Breast epithelium (tissue), 4 donors: ENCODE measurements at places on chromosomes 3 and 15. TPM values are rescaled to one million over a fixed set of nuclear protein-coding genes. Genes with fewer than 3 reads are reported as not detected.

- no peak for DNase-seq
Observed at GRCh38 chr3:146184241-146185015, 23.4 kb upstream of the PLOD2 start.

DNA sequence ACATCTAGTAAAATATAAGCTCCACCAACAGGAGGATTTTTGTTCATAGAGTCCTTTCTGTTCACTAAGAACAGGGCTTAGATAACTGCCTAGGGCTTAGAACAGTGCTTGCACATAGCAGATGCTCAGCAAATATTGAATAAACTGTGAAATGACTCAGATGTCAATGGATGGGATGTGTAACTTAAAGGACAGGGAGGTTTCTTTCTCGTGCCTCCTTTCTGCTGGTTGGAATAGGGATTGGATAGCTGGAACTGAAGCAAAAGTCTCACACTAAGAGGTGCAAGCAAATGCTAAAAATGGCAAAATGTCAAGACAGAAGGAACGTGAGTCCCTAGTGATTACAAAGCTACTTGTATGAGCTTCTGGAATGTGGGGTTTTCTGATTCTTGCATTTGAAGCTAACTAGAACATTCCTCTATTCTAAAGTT lies 392.8 kb upstream of the WNT5A start:
- DNase-seq, result no peak

Gene AMIGO3
- 1.0 TPM for total RNA-seq

Gene XCR1
- under 0.01 TPM for total RNA-seq

Gene SENP8
- 2.0 TPM for total RNA-seq
